ENCODE measurements at places on chromosomes 5 and 9. TPM values are rescaled to one million over a fixed set of nuclear protein-coding genes. Genes with fewer than 3 reads are reported as not detected.

AQP7 gene
- 0.28 TPM for total RNA-seq

CTNND2 gene
- total RNA-seq = not detected

CTXN3 gene
- not detected for total RNA-seq

RACK1 gene
- total RNA-seq = 5,432 TPM

SPATA31A3 gene
- not detected for total RNA-seq

SQSTM1 gene
- total RNA-seq = 168 TPM

XPA gene
- 1.4 TPM for total RNA-seq

PCDHA1 gene
- total RNA-seq = not detected

SPATA31A7 gene
- total RNA-seq = not detected

PGM5 gene
- total RNA-seq = 14.7 TPM

GRCh38 chr5:147601652-147602051 is 91.8 kb upstream of the DPYSL3 start:
- no peak for DNase-seq

DNA sequence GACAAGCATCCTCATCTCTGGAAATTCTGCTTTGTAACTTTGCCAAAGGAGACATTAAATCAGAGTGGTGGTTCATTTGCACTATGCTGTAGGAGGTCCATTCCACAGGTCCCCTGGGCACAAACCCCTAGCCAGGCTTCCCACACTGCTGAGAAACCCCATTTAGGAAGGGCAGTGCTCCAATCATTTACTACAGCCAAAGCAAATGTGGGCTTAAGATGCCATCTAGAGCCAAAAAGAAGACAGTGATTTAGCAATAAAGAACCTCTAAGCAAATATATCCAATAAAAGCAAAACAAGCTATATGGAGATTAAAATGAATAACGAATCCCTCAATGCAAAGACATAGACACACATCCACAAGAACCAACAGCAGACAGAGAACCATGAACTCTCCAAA is 129.0 kb upstream of the ALDH1B1 start:
- peak; percentile 48 for DNase-seq

DNA sequence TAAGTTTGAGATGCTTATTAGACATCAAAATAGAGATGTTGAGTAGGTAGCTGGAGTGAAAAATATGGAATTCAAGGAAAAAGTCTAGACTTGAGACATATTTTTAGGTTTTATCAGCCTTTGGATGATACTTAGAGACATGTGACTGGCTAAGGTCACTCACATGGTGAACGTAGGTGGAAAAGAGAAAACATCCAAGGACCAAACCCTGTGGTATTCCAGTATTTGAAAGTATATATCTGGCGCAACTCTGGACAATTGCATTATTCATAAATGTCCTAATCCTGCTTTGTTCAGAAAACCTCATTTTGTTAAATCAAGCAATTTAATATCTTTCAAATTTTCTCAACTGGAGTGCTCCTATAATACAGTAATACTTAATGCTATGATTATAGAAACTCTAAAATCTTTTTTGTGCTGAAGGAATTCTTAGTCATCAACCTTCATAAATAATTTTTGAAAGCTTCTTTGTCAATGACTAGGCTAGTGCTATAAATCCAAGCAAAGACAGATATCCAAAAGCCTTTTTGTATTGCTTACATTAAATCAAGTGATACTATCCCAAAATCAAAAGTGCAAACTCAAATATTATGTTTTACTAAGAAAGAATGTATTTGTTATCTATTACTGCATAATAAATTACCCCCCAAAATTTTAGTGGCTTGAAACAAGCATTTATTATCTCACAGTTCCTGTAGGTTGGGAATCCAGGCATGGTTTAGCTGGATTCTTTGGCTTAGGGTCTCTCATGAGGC is 452.0 kb downstream of the ENC1 start:
- no peak for DNase-seq

- DNase-seq = no peak
Observed at GRCh38 chr5:59583151-59583809, 310.2 kb downstream of the PDE4D start.

- no peak for DNase-seq
Observed at GRCh38 chr5:17477043-17477442, 21.0 kb upstream of the TAF11L2 start.

DNA sequence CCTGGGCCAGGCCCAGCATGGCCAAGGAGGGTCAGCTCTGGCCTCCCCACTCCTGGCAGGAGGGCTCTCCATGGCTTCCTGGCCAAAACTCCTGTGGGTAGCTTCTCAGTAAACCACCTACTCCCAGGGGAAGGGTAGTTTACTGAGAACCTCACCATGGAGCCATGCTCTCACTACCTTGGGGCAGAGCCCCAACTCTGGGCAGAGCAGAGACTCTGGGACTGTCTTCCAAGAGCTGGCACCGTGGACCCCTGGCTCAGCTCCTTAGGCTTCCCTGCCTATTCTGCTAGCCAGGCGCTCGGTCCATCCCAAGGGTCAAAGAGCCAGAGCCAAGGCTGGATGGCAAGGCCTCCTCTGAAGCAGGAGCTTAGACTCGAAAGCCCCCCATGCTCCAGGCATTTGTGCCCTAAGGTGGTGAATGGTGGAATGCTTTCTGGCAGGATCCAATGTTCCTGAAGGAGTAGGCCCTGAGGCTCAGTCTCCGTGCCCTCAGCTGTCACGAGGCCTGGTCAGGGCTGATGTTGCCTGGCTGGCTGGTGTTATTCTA is 19.6 kb downstream of the TCF7 start:
- no peak for DNase-seq

DNA sequence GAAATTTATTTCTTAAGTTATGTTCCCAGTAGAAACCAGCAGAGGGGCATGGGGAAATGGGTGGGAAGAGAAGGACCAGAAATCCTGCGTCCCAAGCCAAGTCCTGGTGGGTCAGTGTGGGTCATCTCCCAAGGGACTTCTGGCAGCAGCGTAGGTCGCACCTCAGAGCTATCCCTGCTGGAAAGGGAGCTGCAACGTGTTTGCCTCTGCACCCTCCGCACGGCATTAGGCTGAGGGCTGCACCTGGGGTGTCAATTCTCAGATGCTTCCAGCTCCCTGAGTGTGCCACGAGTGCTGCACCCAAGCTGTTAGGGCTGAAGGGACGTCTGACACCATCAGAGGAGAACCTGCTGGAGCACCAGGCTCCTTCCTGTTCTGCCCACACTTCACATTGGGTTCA is 182.8 kb downstream of the CACNA1B start:
- DNase-seq = no peak

GRCh38 chr9:124384846-124385245 is 30.4 kb downstream of the PSMB7 start:
- no peak for DNase-seq

DNA sequence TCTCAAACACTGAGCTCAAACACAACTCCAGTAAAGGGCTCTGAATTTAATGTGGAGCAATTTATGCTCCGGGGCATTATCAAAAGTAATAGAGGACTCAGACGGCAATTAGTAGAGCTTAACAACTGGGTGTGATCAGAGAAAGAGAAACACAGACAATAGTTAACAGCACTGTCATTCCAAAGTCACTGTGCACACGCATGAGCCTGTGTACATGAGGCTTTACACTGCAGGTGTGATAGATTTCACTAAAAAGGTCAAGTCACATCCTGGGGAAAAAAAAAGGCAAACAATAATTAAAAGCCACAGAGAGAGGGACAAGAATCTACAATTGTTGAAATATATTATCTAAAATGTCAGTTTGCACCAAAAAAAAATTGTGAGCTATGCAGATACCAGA is 956.5 kb downstream of the CDH18 start:
- DNase-seq = no peak

- DNase-seq = no peak
Observed at GRCh38 chr5:179169836-179170235, 109.7 kb downstream of the ZNF354C start.

DNA sequence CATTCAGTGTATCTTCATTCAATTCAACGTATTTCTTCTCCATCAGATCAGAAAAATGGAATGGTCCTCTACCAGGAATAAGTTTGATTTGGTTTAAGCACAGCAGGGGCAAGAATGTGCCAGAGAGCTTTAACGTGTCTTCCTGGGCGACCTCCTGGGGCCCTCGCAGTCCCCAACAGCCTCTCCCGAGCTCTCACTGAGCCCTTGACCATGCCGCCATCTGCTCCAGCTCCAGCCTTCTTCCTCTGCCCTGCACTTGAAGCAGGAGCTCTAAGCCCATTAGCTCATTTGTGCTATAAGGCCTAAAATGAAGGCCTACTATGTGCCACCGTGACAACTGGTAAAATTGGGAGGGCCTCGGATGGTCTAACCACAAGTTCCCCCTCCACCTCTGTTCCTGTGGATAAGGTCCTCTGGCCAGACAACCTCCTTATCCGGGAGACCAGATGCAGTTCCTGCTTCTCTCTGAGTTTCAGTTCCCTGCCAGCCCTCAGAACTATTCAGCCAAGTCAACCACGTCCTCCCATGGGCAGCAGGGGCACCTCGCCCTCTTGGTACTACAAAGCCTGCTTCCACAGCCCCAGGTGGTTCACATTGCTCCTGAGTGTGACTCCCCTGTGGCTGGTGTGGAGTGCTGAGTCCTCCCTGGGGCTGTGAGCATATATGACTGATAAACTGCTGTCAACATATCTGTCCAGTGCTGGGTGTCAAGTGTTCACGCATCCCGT is 35.8 kb downstream of the C5orf15 start:
- no peak for DNase-seq

GRCh38 chr5:179558932-179559283 is 8.6 kb downstream of the RUFY1 start:
- peak; percentile 10 for DNase-seq

DNA sequence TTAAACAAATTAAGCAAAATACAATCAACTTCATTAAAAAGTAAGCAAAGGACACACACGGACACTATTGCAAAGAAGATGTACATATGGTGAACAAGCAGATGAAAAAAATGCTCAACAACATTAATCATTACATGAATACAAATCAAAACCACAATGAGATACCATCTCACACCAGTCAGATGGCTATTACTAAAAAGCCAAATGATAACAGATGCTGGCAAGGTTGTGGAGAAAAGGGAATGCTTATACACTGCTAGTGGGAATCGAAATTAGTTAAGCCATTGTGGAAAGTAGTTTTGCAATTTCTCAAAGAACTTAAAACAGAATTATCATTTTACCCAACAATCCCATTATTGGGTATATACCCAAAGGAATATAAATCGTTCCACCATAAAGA is 636.2 kb upstream of the ST8SIA4 start:
- DNase-seq = no peak

GRCh38 chr9:112050544-112051475 is 124.3 kb downstream of the SUSD1 start:
- DNase-seq = peak; percentile 97

All from IMR-90 (cell line).